ENCODE measurements at places on chromosomes 2 and 18.

- DNase-seq = no peak
These were observed 301.0 kb upstream of the KLHL29 start for GRCh38 chr2:23083966-23084365.

DNA sequence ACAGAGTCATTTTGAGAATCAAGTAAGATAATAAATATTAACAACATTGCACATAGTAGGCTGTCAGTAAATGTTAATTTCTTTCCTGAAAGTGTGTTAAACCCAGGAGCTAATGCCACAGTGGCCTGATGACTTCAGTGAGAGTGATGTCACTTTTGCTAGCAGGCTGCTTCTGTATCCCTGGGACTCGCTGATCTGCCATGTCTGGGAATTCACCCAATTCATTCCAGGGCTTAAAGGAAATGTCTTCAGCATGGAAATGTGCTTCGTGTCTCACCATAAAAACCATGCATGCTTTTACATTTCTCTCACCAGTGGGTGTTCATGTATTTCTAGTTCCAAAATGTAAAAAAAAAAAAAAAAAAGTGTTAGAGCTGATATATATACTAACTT, 56.8 kb upstream of the MAPRE3 start:
- DNase-seq = no peak

DNA sequence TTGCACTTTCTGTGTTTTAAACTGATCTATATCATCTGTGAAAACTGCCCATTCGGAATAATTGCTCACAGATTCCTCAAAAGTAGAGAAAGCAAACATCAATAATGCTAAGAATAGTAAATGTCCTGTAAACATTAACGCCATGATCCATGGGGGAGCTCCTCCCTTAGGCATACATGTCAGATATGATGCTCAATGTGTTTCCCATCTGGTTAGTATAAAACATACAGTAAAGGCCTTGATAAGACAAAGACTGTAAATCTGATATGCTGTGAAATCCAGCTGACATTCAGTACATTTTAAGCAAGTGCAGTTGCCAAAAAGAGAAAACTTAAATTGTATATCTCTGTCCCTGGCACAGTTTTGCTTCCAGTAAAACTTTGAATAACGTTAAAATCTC, 2.1 kb downstream of the DSEL start:
- DNase-seq = no peak

- DNase-seq = no peak
These were observed 811.8 kb upstream of the ACVR2A start for GRCh38 chr2:147033044-147033443.

GRCh38 chr2:227545990-227546389, 52.7 kb upstream of the SCYGR2 start:
- no peak for DNase-seq

DNA sequence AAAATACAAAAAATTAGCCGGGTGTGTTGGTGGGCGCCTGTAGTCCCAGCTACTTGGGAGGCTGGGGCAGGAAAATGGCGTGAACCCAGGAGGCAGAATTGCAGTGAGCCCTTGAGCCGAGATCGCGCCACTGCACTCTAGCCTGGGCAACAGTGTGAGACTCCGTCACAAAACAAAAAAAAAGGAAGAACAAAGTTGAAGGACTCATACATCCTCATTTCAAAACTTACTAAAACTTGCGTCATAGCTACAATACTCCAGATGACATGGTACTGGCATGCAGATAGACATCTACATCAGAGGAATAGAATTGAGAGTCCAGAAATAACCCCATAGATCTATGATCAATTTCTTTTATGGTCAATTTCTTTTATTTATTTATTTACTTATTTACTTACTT, 13.6 kb upstream of the CYP27C1 start:
- no peak for DNase-seq

- no peak for DNase-seq
These were observed 71.3 kb upstream of the ACKR3 start for GRCh38 chr2:236498369-236498768.

DNA sequence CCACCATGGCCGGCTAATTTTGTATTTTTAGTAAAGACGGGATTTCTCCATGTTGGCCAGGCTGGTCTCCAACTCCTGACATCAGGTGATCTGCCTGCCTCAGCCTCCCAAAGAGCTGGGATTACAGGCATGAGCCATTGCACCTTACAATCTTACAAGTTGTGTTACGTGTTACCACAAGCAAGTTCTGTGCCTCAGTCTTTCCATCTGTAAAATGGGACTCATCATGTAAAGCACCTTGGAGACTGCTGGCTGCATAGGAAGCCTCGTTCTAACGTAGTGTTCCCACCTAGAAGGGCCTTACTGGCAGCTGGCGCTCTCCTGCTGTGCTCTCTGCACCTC, 10.0 kb downstream of the DNAJB2 start:
- DNase-seq = no peak

DNA sequence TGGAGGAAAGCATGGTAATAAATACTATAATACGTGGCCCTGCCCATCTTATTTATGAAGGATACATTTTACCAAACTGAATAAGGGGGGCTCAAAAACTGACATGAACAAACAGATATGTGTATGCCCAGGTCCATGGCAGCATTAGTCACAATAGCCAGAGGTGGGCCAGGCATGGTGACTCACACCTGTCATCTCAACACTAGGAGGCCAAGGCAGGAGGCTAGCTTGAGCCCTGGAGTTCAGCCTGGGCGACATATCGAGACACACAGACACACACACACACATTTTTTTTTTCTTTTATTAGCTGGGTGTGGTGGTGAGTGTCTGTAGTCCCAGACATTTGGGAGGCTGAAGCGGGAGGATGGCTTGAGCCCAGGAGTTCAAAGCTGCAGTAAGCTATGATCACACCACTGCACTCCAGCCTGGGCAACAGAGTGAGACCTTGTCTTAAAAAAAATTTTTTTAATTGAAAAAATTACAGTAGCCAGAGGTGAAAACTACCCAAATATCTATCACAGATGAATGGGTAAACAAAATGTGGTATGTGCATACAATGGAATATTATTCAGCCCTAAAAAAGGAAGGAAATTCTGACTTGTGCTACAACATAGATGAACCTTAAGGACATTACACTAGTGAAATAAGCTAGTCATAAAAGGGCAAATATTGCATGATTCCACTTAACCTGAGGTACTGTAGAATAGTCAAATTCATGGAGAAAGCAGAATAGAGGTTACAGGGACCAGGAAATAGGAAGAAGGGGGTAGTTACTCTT, 8.0 kb downstream of the ATP8B1 start:
- no peak for DNase-seq

- DNase-seq = no peak
These were observed 93.4 kb upstream of the TLK1 start for GRCh38 chr2:171253900-171254650.

DNA sequence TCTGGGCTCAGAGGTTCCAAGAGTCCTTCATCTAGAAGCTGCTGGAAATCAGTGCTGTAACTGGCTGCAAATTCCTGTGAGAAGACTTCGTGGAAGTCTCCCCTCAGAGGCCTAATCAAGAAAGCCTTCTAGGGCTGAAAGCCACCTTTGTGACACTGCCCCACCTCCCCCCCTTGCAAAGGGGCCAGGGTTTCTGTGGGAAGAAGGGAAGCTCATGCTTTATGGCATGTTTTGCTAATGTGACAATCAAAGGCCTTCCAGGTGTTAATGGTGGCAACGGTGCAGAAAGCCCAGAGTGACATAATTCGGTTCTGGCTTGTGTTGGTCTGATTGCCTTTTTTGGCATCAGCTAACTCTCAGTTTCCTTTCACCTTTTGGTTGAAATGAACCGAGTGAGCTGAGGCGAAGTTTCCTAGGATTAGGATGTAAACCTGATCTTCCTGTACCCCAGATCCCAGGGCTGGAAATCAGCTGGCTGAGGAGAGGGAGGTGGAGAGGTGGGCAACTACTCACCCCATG, 126.9 kb upstream of the TRIB2 start:
- DNase-seq = no peak

GRCh38 chr2:200399636-200400035, 93.1 kb downstream of the SPATS2L start:
- no peak for DNase-seq

GRCh38 chr2:24924732-24925131, 4.7 kb upstream of the ADCY3 start:
- no peak for DNase-seq

DNA sequence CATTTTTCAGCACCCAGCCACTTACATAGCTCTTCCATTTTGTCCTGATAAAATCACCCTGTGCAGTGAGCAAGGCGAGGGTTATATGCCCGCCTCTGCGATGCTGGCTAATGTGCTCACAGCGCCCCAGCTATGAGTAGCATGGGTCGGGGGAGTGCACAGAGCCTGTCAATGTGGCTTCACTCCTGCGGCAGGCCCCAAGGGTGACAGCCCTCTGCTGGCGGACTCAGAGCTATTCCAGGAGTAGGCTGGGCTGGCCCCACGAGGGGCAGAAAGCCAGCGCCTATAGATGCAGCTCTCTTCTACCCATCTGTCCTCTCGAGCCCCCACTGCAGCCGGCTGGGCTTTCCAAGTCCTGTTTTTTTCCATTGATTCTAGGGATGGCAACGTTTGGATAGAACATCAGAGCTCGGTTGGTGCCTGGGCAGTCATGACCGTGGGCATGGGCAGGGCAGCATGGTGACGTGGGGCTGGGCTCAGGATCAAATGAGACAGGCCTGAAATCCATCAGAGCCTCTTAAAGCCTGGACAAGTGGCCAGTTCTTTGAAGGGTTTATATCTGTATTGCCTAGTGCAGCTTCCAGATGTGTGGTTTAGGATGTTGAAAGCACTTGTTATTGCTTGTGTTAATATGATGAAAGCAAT, 134.7 kb downstream of the MCFD2 start:
- peak; percentile 82 for DNase-seq

- DNase-seq = no peak
These were observed 322.4 kb downstream of the PTPRM start for GRCh38 chr18:7889515-7889914.

DNA sequence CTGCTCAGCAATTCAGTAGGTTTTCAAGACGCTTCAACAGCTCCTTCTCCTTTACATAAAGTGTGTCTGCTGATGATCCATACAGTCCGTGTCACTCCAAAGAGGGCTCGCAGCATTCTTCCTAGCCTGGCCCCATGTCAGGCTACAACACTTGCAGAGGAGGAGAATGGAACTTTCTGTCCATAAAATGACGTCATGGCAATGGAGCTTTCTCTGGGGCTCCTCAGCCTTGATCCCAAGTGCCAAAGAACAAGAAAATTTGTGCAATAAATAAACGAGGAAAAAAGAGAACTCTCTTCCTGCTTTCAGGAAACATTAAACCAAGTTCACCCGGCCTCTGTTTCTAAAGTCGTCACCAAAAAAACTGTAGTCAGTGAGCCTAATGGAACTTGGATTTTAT, 199.5 kb upstream of the MEIS1 start:
- DNase-seq = no peak

DNA sequence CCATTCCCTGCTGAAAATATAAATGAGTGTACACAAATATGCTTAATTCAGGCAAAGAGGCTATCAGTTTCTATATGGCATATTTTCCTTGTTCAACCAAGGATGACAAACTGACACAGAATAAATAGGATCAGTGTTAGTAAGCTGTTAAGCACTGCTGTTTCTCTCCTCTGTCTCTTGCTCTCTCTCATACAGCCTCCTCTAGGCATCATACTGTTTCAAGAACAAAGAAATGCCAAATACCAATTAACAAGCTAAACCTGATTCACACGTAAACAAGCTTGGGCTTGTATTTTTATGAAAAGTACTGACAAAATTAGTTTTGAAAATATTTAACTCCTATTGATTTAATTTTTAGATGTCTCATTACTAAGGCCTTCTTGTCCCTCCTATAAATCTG, 1027.2 kb upstream of the ACVR2A start:
- DNase-seq = no peak

GRCh38 chr18:39946623-39947061, 2008.4 kb upstream of the PIK3C3 start:
- DNase-seq = no peak

DNA sequence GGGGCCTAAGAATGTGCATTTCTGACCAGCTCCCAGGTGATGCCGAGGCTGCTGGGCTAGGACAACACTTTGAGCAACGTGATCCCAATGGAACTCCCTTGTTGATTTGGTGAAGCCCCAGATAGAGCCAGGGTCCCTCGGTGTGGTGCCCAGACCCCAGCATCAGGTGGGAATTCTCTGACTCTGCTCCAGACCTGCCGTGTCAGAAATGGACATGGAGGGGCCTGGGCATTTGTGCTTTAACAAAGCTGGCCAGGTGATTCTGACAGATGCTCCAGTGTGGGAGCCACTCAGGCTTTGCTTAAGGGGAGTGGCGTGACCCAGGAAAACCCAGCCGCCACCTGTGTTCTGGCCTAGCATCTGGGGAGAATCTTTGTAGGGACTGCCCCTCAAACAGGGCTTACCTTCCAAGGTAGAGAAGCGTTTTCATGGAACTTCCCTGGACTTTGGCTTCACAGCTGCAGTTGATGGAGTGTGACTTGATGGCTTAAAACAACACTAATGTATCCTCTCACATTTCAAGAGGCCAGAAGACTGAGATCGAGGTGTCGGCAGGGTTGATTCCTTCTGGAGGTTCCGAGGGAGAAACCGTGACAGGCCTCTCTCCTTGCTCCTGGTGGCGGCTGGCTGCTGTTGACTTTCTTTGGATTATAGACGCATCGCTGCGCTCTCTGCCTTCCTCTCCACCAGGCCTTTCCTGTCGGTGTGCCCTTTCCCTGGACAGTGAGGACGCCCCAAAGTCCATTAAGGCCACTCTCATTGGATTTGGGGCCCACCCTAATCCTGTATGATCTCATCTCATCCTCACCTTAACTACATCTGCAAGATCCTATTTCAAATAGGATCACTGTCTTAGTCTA, 57.0 kb upstream of the HDAC4 start:
- DNase-seq = no peak

DNA sequence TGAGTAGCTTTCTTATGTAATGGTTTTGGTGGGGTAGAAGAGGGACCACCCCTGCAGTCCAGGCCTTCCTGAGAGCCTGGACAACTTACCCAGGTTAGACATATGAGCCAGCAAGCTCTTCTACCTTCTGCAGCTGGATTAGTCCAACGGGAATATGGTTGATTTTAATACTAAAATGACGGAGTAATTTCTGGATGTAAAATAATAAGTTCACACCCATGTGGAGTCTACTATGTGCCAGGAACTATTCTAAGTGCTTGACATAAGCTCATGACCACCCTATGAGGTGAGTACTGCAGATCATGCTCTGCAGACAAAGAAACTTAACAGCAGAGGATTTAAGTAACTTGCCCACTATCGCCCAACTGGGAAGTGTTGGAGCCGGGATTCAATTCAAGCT, 45.5 kb downstream of the DPP4 start:
- DNase-seq = no peak

Data from DMS 273 treated with DMSO at 0.1 percent for 48 hours (cell line).